Stimulated activated CD8-positive, alpha-beta memory T cell treated with anti-CD3 and anti-CD28 coated beads, Interleukin-15, amount 100 ng/mL, for 4 hours (primary cell): ENCODE measurements at places on chromosomes 16 and 17.

DNA sequence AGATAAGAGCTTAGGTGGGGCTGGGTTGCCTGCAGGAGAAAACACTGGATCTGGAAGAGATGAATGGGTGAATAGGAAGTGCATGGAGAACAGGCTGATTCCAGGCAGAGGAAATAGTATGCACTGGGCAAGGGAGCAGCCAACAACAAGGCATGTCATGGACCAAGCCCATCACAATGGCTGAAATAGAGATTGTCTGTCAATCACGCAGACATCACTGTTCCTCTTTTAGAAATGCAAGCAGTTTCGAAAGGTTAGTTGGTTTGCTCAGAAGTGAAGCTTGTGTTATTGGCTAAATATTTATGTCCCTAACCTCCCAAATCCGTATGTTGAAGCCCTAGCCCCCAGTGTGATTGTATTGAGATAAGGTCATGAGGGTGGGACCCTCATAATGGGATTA lies 621.7 kb upstream of the CDH11 start:
- no peak for DNase-seq

DNA sequence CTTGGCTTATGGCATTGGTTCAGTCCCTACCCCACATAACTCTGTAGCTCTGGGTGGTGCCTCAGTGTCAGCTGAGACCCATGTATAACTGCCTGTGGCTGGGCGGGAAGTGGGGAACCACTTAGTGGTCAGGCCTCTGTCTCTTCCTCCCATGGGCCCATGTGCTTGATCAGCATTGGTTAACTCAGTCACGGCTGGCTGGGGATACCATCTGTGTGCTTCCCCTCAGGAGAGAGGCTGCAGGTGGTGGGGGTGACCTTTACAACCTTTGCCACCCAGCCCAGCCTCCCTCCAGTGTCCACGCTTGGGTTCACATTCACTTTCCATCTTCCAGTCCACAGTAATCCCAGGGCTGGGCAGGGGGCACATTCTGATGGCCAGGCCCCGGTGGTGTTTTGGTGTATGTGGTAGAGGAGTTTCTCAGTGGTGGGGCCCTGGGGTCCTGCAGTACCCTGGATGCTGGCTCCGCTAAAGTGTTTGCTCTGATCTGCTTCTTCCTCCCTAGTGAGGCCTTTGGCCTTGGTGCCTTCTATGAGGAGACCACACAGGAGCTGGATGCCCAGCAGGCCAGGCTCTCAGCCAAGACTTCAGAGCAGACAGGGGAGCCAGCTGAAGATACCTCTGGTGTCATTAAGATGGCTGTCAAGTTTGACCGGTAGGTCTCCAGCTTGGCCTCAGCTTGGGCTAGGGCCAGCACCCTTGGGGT lies 10.2 kb upstream of the NFATC3 start:
- peak; percentile 32 for DNase-seq

GRCh38 chr16:9955677-9956076 lies 226.6 kb downstream of the GRIN2A start:
- DNase-seq: no peak

- DNase-seq: no peak
Observed at GRCh38 chr16:81994485-81994884, 16.8 kb downstream of the SDR42E1 start.

- no peak for DNase-seq
Observed at GRCh38 chr16:17166095-17166494, 304.7 kb downstream of the XYLT1 start.
